HepG2 (cell line): ENCODE measurements at places on chromosomes 6 and 20.

GRCh38 chr20:21505810-21506530 lies 7.9 kb downstream of the NKX2-2 start:
- no peak overlapping the region for H3K27ac ChIP-seq
- peaks cover 12% of the 10 kb centered on the region for H3K4me1 ChIP-seq
- H3K36me3 ChIP-seq = no peaks in the 10 kb centered on the region
- H3K4me3 ChIP-seq = peak overlapping the region; percentile 63; the same call in 1 of the 2 replicates

DNA sequence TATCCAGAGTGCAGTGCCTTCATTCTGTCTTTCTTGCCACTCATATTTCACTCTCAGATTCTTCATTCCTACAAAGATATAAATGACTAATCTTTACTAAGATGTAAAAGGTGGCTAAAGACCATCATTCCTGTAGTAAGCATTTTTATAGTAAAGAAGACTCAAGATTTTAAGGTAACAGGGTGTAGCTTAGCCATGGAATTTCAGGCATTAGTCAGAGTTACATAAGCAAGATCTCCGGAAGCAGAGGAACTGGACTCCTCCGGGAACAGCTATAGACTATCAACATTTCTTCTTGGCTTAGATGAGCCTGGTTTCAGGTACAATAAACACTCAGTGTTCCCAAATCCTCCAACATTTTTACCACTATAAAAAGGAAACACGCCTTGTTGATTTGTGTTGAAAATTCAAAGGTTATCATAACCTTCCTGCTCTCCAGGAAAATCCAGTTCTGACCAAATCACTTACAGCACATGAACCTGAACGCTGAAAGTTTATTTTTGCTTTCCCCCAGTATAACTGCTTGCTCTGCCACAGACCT lies 23.7 kb downstream of the SERPINB1 start:
- H3K36me3 ChIP-seq = no peaks in the 10 kb centered on the region
- DNase-seq = no peak
- no peak overlapping the region for H3K4me3 ChIP-seq
- H3K27me3 ChIP-seq = no peaks in the 10 kb centered on the region
- H3K4me1 ChIP-seq = peaks cover 35% of the 10 kb centered on the region

GRCh38 chr6:13761361-13762036 lies 49.9 kb upstream of the RANBP9 start:
- no peaks in the 10 kb centered on the region; the same call in 2 of the 3 replicates for H3K27me3 ChIP-seq
- H3K4me1 ChIP-seq = no peaks in the 10 kb centered on the region
- no peak overlapping the region for H3K27ac ChIP-seq
- no peaks in the 10 kb centered on the region for H3K36me3 ChIP-seq

GRCh38 chr6:166927935-166928643 lies 28.3 kb downstream of the RNASET2 start:
- H3K27ac ChIP-seq = no peak overlapping the region
- H3K4me3 ChIP-seq = no peak overlapping the region
- H3K27me3 ChIP-seq = no peaks in the 10 kb centered on the region
- no peaks in the 10 kb centered on the region for H3K4me1 ChIP-seq

DNA sequence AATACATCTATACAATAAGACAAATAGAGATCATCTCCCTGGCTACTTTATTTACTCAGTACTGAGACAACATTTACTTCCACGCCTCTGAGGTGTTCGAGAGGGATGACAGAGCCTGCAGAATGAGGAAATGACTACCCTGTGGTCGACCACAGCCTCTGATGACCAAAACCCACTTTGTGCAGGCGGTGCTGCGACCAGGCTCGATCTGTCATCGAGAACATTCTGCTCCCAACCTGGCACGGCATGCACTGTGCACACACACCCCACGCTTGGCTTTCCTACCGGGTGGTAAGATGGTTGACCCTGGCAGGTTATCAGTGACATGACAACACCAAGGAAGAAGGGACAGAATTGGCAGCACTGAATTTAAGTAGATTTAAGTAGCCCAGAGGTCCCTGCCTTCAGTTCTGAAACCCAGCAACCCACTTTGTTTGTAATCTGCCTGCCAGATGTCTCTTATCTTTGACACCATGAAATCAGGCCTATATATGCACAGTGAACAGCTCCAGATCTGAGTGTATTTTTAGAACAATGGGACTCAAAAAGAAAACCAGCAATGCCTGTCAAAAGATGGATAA lies 42.6 kb downstream of the TTI1 start:
- H3K4me1 ChIP-seq = peaks cover 48% of the 10 kb centered on the region
- peak; percentile 40 for DNase-seq
- peaks cover 23% of the 10 kb centered on the region for H3K36me3 ChIP-seq
- H3K27ac ChIP-seq = no peak overlapping the region
- no peak overlapping the region for H3K4me3 ChIP-seq

GRCh38 chr6:39812853-39813533 lies 20.8 kb downstream of the DAAM2 start:
- no peaks in the 10 kb centered on the region for H3K36me3 ChIP-seq
- H3K27ac ChIP-seq = no peak overlapping the region
- no peaks in the 10 kb centered on the region for H3K4me1 ChIP-seq
- H3K27me3 ChIP-seq = no peaks in the 10 kb centered on the region; the same call in 1 of the 2 replicates

GRCh38 chr20:15031546-15032351 lies 694.3 kb upstream of the FLRT3 start:
- H3K4me3 ChIP-seq = no peak overlapping the region
- H3K4me1 ChIP-seq = no peaks in the 10 kb centered on the region
- no peaks in the 10 kb centered on the region for H3K27me3 ChIP-seq
- no peaks in the 10 kb centered on the region for H3K36me3 ChIP-seq
- DNase-seq = no peak

DNA sequence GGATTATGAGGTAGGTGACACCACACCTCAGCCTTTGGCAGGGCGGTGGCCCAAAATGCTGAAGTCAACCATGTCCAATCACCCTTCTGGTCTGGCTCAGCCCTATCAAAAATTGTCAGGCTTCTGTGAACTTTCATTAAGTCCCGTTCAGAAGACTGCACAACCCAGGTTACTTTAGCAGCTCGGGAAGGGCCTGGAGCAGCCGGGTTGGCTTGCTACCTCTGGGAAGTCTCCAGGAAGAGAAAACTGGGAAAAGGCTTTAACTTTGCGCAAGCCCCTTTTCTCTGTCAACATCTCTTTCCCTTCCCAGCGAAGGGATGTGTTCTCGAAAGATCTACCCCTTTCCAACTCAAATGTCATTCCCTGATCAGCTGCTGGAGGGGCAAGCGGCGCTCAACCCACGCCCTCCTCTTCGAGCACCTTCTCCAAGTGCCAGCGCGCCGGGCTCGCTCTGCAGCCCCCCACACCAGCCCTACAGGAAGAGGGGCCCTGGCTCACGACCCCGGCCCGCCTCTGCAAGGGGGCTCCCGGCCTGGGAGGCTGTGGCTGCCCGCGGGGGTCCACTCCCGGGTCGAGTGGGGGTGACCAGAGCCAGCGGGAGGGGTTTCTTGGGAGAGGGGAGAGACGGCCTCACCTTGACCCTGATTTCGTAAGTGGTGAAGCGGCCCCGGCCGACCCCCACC lies 573 bp downstream of the SNX3 start:
- DNase-seq = no peak
- peak overlapping the region; percentile 93 for H3K4me3 ChIP-seq
- H3K36me3 ChIP-seq = no peaks in the 10 kb centered on the region
- peaks cover 38% of the 10 kb centered on the region for H3K4me1 ChIP-seq

DNA sequence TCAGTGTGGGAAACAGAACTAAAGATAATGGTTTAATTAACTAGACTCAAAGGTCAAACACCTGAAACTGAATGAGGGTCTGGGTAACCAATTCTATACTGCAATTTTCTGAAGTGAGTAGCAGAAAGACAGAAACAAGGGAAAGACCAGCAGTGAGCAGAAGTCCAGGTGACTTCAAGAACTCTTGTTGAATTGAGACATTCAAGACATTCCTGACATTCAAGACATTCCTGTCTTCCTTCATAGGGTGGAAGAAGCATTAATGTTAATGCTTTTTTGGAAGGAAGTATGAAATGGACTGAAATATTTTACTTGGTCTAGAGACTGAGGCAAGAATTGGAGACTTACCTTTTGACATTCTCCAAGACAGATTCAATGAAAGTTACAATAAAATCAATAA lies 529.9 kb upstream of the MMS22L start:
- H3K27me3 ChIP-seq = no peaks in the 10 kb centered on the region
- H3K36me3 ChIP-seq = no peaks in the 10 kb centered on the region
- H3K4me3 ChIP-seq = no peak overlapping the region
- H3K4me1 ChIP-seq = no peaks in the 10 kb centered on the region
- no peak for DNase-seq

GRCh38 chr20:31896049-31896448 lies 25.6 kb downstream of the TTLL9 start:
- no peak overlapping the region for H3K27ac ChIP-seq
- peaks cover 4% of the 10 kb centered on the region; the same call in 1 of the 2 replicates for H3K27me3 ChIP-seq
- no peak overlapping the region for H3K4me3 ChIP-seq
- no peaks in the 10 kb centered on the region for H3K36me3 ChIP-seq

DNA sequence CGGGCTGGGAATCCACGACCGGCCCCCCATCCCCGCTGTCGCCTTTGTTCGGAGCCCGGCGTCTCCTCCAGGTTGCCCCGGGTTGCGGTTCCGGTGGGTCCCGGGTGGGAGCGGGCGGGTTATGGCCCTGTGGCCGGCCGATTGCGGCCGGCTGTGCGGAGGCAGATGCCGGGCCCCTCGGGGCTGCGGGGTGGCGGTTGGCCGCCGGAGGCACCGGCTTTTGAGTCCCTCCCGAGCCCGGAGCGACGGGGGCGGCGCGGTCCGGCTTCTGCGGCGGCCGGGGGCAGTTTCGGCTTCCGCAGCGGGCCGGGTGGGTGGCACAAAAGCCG lies 431 bp downstream of the LOC128125822 start:
- DNase-seq = no peak
- H3K4me3 ChIP-seq = peak overlapping the region; percentile 78
- peak overlapping the region; percentile 96 for H3K27ac ChIP-seq
- peaks cover 15% of the 10 kb centered on the region for H3K36me3 ChIP-seq
- no peaks in the 10 kb centered on the region for H3K27me3 ChIP-seq

GRCh38 chr6:27872642-27873020 lies 39.6 kb downstream of the OR2B2 start:
- H3K4me3 ChIP-seq = no peak overlapping the region
- no peak overlapping the region for H3K27ac ChIP-seq
- no peaks in the 10 kb centered on the region for H3K36me3 ChIP-seq
- DNase-seq = no peak

DNA sequence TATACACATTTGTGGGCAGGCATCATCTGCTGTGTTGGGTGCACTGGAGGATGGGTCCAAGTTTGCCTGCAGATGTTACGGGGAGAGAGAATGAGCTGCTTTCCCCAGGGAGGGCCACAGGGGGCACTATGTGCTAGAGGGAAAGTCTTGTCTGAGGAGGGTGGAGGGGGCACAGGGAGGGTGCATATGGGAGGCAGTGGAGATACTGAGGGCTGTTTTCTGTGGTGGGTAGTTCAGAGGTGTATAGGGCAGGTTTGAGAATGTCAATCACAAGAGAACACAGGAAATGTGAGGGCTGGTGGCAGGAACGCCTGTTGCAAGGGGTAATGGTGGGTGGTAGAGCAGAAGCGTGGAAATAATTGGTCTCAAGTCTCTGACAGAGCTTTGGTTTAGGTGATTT lies 7.7 kb upstream of the PTPRA start:
- no peak overlapping the region for H3K4me3 ChIP-seq
- H3K4me1 ChIP-seq = peaks cover 17% of the 10 kb centered on the region
- DNase-seq = no peak
- peaks cover 6% of the 10 kb centered on the region; the same call in 2 of the 3 replicates for H3K36me3 ChIP-seq
- H3K27ac ChIP-seq = no peak overlapping the region

DNA sequence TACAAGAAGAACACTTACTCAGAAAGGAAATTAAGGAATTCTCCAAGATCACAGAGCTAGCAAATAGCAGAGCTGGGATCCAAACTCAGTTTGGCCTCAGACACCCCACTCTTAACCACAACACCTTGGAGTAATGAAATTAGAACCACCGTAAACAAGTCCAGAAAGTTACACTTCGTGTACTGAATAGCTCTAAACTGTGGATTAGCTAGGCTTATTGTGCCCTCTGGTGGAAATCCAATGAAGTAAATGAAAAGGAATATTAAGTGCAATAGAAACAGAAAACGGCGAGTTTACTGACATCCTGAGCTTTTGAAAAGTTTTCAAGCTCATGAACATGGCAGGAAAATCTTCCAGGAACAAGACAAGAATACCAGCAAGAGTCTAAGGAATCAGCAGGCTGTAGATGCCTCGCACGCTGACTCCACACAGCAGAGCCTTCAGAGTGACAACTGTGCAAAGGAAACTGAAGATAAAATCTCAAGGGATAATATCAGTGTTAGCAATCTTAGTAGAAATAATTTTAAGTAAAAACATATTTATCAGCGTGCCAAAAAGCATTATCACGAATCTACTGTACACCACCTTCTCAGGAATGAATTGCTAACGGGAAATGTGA lies 34.6 kb downstream of the FBXO5 start:
- H3K4me1 ChIP-seq = no peaks in the 10 kb centered on the region
- no peaks in the 10 kb centered on the region for H3K36me3 ChIP-seq
- no peak overlapping the region for H3K4me3 ChIP-seq
- no peak overlapping the region for H3K27ac ChIP-seq
- H3K27me3 ChIP-seq = peaks cover 5% of the 10 kb centered on the region
- peak; percentile 54 for DNase-seq

DNA sequence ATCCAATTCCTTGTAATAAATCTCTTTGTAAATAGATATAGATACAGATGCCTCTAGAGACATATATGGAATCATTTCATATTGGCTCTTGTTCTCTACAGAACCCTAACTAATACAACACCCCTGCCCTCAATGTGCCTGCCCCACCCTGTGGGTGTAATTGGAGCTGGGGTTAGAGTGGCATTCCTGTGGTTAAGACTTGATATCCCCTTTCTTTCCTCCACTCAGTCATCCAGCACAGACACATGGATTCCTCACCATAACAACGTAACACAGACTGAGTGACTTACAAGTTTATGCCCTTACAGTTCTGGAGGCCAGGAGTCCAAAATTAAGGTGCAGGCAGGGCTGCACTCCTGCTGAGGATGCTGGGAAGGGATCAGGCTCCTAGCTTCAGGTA lies 42.8 kb downstream of the C6orf118 start:
- H3K4me3 ChIP-seq = no peak overlapping the region
- H3K36me3 ChIP-seq = no peaks in the 10 kb centered on the region
- H3K27me3 ChIP-seq = no peaks in the 10 kb centered on the region
- no peak overlapping the region for H3K27ac ChIP-seq
- DNase-seq = no peak
